NK-92 treated with Interleukin-12 subunit alpha and Interleukin-12 subunit beta, amount 100 ng/mL, for 24 hours (cell line): ENCODE measurements at places on chromosomes 7 and 10.

- DNase-seq, result no peak
These were observed 7.0 kb upstream of the PDCD4 start for GRCh38 chr10:110864662-110865140.

GRCh38 chr10:93080350-93081046 lies 6.8 kb downstream of the CYP26A1 start:
- no peak for DNase-seq

GRCh38 chr10:30829901-30830300 lies 200.3 kb upstream of the LYZL2 start:
- DNase-seq, result no peak

GRCh38 chr10:62978482-62978881 lies 154.6 kb upstream of the NRBF2 start:
- DNase-seq, result no peak

- DNase-seq, result no peak
These were observed 4.4 kb upstream of the CLIP2 start for GRCh38 chr7:74284781-74285259.

DNA sequence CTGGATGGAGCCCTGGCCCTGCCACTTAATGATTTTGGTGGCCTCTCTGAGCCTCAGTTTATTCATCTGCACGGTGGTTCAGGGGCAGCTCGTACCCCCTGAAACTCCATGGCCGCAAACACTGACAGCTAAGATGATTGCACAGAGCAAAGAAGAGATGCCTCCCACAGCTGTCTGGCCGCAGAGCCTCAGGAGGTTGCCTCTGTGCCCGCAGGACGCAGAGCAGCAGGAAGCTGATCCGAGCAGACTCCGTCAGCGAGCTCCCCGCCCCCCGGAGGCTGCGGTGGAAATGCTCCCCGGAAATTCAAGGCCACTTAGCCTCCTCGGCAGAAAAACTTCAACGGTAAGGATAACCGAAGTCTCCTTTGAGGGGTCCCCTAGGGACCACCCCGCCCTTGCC lies 30.2 kb upstream of the C10orf53 start:
- no peak for DNase-seq

DNA sequence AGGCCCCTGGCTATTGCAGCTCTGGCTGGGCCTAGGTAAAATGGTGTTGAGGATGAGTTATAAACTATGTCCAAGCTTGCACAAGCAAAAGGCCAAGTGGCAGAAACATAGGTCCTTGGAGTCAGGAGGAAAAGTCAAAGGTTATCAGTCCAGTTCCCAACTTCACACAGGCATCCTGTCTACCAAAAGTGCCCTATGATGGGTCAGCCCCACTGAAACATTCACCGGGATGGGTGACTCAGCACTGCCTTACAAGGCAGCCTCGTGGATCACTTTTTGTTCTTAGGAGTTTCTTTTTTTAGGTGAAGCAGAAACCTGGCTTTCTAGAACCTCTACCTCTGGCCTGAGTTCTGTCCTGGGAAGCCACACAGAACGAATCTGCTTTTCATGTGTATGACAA lies 158.8 kb upstream of the LYZL2 start:
- no peak for DNase-seq

DNA sequence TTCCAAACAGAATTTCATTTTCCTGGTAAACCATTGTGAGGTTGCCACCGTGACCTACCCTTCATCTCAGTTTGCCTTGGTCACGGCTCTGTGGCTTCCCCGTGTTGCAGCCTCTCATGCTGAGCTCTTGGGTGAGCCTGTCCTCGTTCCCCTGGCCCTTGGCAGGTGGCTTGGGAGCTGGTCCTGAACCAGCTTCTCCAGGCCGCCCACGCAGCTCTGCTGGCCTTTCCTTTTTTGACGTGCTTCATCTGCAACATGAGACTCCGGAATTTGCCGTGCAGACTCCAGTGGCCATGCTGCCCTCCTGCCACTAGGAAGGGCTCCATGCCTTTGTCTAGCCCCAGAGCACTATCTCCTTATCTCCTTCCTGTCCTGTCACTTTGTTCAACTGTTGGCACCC lies 93.0 kb upstream of the NPS start:
- DNase-seq, result no peak

DNA sequence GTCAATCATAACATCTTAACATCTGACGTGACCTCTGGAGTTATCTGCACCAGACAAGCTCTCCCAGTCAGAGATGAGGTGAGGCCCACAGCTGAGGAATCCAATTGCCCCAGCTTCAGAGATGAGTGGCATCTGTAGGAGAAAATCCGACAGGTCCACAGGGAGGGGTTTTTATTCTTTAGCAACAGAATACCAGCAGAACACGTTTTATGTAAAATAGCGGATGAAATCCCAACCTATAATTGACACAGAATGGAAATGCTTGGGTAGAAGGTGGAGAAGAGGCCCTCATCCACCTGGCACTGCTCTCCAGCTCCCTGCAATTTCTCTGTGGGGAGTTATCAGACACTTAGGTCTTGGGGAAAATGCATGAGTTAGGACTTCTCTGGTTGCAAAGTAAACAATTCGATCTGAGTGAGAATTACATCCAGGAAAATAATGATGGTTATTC lies 144.2 kb upstream of the NRP1 start:
- DNase-seq, result no peak

DNA sequence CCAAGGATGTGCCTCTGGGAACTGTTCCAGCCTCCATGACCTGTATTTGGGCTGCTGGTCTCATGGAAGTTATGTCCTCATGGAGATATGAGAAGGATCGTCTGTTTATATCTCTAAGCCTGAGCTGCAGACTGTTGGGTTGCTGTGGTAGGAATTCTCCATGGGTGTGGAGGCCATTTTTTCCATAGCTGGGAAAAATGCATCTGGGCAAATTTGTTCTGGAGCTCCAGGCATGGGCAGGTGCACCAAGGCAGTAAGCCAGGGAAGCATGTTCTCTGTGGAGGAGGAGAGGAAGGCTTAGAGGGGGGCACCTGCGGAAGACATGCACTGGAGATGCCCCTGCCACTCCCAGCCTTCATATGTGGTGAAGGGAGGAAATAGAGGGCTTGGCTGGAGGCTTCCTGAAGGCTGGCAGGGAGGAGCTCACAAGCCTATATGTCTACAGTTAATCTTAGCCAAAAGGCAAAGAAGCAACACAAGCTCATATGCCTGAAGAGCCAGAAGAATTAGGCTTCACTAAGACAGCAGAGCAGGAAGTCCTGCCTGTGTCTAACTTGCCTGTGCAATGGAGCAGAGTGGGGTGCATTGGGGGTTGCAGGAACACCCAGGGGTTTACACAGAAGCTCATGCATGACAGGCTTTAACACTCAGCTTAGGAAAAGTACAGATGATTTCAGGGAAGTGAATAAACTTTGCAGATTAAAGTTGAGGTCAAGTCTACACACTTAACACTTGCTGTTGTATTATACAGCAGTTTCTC lies 35.1 kb upstream of the CXCL12 start:
- DNase-seq, result no peak

DNA sequence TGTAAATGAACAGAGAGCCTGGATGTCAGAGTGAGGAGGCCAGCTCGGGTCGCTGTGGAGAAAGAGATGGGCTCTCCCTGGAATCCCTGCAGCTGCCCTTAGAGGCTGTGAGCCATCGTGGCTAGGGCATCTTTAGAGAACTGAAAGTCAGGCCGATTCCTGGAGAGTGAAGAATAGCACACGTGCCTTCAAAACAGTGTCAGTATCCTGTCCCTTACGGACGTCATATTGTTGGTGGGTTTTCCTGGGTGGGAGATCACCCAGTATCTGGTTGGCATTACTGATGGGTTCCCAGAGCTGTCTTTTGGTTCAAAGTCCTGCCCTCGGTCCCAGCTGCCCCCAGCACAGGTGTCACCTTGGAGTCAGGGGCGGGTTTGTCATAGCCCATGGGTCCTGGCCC lies 25.3 kb downstream of the IKZF1 start:
- no peak for DNase-seq

DNA sequence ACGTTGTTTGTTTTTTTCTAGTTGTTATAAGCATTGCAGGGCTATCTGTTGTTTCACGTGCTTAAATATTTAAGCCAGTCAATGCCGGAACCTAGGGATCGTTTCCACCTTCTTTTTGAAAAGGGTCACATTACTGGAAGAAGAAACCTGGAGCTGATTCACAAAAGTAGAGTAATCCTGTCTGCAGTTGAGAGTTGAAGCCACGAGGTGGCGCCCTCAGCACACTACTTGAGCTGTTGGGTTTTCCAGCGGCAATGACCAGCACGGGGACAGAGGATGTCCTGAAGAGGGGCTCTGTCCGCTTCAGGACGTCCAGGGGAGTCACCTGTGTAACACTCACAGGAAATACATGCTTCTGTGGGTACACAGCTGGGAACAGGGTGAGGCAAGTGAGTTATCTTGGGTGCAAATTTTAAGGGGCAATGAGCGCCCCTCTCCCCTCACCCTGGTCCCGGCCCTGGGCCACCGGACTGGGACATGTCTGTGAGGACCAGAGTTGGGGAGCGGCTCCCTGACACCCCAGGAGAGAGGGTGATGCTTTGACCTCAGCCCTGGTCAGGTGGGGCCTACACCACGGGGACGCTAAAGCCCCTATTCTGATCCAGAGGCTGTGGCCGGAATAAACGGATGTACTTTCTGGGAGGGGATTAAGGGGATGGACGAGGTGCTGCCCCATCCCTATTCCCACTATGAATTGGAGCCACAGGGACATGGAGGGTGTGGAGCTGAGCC lies 26.3 kb upstream of the WDFY4 start:
- DNase-seq, result peak; percentile 30

- DNase-seq, result peak; percentile 94
These were observed 356 bp upstream of the NDUFB2 start for GRCh38 chr7:140696024-140696679.

GRCh38 chr10:124430077-124430476 lies 11.4 kb upstream of the OAT start:
- no peak for DNase-seq

- DNase-seq, result no peak
These were observed 32.0 kb downstream of the CUL2 start for GRCh38 chr10:35058134-35058533.

- no peak for DNase-seq
These were observed 7.8 kb downstream of the RNF216 start for GRCh38 chr7:5773661-5774086.

DNA sequence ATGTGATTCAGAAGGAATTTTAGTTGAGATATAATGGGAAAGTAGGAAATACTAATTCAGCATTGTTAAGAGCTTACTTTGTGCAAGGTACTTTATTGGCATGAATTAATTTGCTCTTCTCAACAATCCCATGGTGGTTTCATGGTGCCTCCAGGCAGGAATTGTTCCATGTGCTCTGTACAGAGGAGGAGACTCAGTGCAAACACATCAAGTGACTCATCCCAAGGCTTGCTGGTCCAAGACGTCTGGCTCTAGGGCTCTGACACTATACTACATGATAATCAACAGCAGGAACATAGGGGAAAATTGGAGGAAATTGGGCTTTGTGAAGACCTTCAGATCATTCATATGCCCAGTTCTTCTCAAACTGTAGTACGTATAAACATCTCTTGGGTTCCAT lies 66.5 kb upstream of the PRKG1 start:
- DNase-seq, result no peak
